Left ventricle myocardium inferior (tissue), 1 donor: ENCODE measurements at places on chromosomes 5 and 9. TPM values are rescaled to one million over a fixed set of nuclear protein-coding genes. Genes with fewer than 3 reads are reported as not detected.

Gene SV2C
- 0.44 TPM for total RNA-seq

Gene ANKRD31
- 0.11 TPM for total RNA-seq

Gene SPATA31C1
- not detected for total RNA-seq

Gene SUSD3
- 0.60 TPM for total RNA-seq

Gene POLR3G
- total RNA-seq = 0.88 TPM

Gene TMC1
- total RNA-seq = 0.25 TPM

Gene MEIKIN
- total RNA-seq = not detected

Gene SERF1A
- total RNA-seq = 9.6 TPM

Gene MLANA
- total RNA-seq = not detected

GRCh38 chr9:137589441-137590122 is 730 bp downstream of the ZMYND19 start:
- DNase-seq = no peak

GRCh38 chr5:139633295-139634027 is 14.7 kb upstream of the CXXC5 start:
- DNase-seq = no peak

- DNase-seq = peak; percentile 58
These were observed at the start of gene DAPK1 for GRCh38 chr9:87497604-87498045. Gene DAPK1 (plus strand): TSS chr9:87497867. CDS start chr9:87499078, 1,211 bp downstream.

GRCh38 chr5:127136908-127137307 is 63.6 kb upstream of the C5orf63 start:
- DNase-seq = no peak

DNA sequence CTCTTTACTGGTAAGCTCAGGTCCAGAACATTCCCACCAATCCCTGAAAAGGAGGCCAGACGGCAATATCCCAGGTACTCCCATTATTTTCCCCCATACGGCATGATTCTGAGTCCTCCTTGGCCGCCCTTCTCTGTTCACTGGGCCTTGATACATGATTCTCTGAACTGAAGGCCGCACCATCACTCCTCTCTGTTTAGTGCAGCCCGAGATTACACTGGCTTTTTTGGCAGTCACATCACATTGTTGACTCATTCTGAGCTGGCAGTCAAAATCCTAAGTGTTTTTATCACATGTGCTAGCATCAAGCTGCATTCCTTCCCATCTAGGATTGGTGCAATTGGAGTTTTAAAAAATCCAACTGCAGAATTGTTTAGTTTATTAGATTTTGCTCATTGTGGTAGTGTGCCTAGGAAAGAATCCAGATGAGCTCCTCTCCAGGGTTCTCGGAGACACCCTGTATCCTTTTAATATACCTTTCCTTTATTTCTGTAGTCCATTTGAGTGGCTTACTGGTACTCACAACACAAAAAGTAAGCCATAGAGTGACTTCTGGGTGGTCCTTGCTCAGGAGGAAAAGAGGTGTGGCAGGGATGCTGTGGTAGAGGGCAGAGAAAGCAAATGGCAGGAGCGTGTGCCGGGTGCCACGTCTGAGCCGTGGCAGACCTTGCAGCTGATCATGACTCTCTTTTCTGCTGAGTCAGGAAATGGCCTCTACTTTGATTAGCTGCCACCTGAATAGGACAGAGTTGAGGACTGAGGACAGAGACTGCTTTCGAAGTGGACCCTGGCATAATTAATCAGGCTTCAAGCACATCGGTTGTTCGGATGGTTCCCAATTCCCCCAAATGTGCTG is 121.1 kb upstream of the IL12B start:
- no peak for DNase-seq

DNA sequence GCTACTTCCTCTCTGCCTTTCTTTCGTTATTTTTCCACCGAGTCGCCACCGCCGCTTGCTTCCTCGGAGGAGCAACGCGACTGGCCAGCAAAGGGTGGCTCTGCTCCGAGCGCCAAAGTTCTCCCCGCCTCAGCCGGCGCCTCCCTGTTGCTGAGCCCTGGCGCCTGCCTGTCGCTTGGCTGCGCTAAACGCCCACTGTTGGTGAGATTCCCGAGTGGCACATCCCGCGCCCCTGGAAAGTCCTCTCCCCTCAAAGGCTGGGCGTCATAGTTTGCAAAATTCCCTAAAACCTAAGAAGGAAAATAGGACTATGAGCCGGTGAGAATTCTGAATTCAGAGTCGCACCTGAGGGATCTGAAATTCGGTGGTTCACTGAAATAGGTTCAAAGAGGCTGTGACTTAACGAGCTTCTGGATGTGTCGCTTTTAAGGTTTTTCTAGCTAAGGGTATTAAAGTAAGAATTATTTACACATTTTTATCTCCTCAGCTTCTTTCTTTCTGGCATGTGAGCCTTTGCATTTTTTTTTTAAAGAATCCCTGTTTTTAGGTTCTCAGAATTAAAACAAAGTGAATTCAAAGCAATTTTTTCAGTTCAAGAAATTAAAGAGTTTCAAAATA is at the start of gene GRIN3A:
Gene GRIN3A (minus strand): TSS at position 82 of the 618 bp plus-strand sequence. CDS start 668 bp downstream, outside the sequence.
- DNase-seq = peak; percentile 36

DNA sequence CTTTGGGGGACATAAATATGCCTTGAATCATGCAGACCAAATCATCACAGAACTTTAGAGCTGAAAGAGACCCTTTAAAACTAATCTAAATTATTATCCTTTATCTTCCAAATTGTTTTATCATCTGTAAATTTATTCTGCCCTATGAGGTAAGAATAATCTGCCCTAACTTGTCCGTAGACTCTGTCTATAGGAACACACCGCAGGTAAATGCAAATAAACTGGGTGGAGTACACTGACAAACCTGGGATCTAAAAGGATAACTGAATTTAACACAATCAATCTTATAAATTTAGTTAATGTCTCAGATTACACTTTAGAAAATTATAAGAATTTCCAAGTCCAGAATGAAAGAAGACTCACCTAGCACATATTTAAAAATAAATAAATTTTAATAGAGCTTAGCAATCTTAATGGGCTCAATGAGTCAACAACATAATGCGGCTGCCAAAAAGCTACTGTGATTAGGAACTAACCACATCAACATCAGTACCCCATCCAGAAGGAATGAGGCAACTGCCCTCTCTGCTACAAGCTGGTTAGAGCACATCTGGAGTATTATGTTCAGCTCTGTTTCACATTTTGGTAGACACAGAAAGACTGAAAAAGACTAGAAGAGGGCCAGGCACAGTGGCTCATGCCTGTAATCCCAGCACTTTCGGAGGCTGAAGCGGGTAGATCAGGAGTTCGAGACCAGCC is 5.6 kb downstream of the MEGF9 start:
- DNase-seq = no peak

GRCh38 chr5:68189613-68190012 is 25.9 kb upstream of the PIK3R1 start:
- DNase-seq = no peak

DNA sequence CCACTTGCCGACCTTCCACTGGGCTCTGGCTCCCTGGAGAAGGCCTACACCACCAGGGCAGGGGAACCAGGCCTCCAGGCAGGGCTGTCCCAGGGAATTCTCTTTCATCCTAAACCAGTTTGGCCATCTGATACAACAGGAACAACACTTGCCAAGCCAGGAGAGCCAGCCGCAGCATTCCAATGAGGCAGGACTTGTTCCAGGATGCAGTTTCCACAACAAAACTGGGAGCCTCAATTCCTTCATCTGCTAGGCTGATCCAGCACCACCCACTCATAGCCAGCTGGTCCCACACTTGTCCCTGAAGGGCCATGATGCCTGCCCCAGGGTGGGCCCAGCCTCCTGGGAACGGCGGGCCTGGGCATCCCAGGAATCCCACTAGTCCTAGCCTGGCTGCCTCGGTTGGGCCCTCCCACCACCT is 26.0 kb downstream of the BICD2 start:
- DNase-seq = no peak

GRCh38 chr9:33272061-33272460 is 7.2 kb downstream of the CHMP5 start:
- no peak for DNase-seq

- DNase-seq = no peak
These were observed 24.2 kb upstream of the MACIR start for GRCh38 chr5:103234239-103234975.

DNA sequence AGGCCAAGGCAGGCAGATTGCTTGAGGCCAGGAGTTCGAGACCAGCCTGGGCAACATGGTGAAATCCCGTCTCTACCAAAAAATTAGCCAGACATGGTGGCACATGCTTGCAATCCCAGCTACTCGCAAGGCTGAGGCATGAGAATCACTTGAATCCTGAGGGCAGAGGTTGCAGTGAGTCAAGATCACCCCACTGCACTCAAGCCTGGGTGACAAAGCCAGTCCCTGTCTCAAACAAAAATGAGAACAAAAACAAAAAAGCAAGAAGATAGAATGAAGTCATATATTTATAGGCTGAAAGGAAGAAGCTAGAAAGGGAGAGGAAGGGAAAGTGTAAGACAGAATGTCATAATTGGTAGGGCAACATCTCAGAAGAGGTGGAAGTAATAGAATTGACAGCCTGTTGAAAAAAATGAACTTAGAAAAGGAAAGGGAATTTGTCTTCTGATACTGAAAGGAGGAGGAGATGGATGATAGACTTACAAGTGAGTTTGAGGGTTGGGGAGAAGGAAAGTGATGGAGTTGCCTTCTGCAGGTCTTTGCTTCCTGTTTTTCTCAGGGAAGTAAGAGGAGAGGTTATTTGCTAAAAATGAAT is 32.2 kb downstream of the CARD6 start:
- DNase-seq = no peak

DNA sequence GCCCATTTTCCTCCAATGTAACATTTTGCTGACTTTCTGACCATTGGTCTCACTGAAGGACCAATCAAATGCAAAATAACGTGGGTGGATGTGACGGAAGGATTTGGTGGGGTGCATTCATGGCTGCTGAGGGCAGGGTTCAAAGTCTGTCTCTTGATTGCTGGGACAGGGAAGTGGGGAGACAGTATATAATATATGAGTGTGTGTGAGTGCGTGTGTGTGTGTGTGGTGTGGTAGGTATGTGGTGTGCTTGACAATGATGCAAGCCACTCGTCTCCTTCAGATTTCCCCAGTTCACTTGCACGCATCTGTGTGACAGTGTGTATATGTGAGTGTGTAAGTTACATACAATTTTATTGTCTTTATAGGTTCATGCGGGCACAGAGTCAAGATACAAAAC is 477.3 kb downstream of the DIRAS2 start:
- no peak for DNase-seq
